ENCODE measurements at places on chromosomes 12 and 14.
A peak's percentile ranks its signal among the peaks of the same experiment; 100 is the strongest.

GRCh38 chr12:125314051-125314755, 249.0 kb downstream of the AACS start:
- no peak for DNase-seq

DNA sequence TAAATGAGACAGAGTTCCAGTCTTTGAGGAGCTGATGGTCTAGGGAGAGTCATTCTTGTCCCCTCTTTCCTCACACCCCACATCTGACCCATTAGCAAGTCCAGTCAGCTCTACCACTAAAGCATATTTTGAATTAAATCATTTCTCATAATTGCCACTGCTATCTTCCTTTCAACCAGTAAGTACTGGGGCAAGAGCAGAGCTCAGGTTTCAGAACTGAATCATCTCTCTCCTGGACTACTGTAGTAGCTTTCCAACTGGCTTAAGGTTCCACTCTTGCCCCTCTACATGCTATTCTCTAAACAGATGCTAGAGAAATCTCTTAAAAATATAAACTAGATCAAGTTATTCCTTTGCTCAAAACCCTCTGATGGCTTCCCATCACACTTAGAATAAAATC, 218.3 kb downstream of the TTC6 start:
- DNase-seq, result no peak

DNA sequence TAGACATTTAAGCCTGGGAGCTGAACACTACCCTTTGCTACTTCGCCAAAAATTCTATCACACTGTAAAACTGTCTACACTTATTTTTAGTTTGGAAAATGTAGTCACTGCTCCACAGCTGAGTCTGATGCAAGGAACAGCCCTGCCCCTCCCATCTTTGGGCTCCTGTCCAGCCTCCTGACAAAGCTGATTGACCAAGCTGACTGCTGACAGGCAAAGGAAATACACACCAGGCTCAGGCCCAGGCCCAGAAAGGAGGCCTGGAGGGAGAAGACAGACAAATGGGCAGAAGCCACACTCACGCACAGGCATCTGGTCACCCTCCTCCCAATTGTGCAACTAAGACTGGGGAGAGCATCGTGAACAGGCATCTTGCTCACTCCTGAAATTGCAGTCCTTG, 55.3 kb downstream of the ISCA2 start:
- DNase-seq, result no peak

- no peak for DNase-seq
These were observed 72.2 kb upstream of the PLEKHG3 start for GRCh38 chr14:64632056-64632455.

GRCh38 chr12:57780284-57780897, 2.2 kb upstream of the TSFM start:
- DNase-seq, result no peak

DNA sequence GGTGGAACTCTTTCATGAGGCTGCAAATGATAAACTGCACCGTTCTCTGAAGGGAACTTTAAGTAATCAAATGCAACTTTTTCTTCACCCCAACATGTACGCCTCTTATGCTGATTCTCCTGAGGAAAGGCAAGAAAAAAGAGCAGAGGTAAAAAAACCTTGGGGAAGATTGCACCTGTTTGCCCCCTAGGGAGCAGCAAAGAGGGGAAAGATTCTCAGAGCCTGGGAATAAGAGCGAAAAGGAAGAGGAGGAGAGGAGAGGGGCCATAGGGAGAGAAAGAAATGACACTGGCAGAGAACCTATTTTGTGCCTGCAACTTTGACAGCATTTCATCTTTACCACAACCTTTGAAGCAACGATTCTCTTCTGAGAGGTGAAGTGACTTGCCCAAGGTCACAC, 254.6 kb downstream of the KSR2 start:
- no peak for DNase-seq

- DNase-seq, result no peak
These were observed 113.9 kb downstream of the GCH1 start for GRCh38 chr14:54788701-54789100.

DNA sequence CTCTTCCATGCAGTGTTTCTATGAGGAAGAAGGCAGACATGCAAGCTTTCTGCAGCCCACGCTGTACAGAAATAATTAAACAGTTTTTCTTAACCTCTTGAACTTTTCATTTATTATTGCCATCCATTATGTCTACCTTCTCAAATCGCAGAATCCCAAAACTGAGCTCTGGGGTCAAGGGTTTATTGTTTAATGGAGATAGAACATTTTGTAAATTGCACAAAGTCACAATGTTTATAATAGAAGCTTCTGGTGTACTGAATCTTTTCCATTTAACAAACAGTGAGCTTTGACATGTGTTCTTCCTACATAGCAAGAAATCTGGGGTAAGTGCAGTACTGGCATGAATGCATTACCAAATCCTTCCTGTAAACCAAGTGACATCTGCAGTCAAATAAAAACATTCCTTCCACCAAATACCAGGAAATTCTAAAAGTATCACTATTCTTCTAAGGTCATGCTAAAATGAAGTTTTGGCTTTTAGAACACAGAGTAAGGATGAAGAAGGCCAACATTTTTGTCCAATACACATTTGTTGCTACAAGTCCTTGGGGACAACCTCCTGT, 385.3 kb upstream of the DDHD1 start:
- no peak for DNase-seq

GRCh38 chr14:91898372-91898771, 31.0 kb upstream of the TC2N start:
- no peak for DNase-seq

- DNase-seq, result no peak
These were observed 40.2 kb downstream of the PROX2 start for GRCh38 chr14:74835645-74836250.

GRCh38 chr14:52949711-52950409, 990 bp downstream of the FERMT2 start:
- DNase-seq, result no peak

- DNase-seq, result no peak
These were observed 48.5 kb downstream of the WDR20 start for GRCh38 chr14:102188187-102188586.

- no peak for DNase-seq
These were observed 485 bp downstream of the PPP4R4 start for GRCh38 chr14:94174604-94175010.

GRCh38 chr14:80942191-80942600, 658 bp upstream of the CEP128 start:
- DNase-seq, result no peak

- no peak for DNase-seq
These were observed 29.3 kb downstream of the YLPM1 start for GRCh38 chr14:74792249-74793039.

DNA sequence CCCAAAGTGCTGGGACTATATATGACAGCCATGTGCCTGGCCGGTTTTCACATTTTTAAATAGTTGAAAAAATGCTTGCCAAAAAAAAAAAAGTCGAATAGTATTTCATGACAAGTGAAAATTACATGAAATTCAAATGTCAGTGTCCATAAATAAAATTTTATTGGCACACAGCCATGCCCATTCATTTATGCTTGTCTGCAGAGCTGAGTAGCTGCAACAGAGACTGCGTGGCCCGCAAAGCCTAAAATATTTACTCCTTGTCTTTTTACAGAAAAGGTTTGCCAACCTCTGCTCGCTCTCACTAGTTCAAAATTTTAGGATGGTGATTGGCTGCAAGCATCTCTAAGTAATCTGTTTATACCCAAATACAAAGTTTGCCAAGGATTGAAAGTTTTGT, 49.2 kb downstream of the TESC start:
- no peak for DNase-seq

GRCh38 chr14:66601932-66602578, 94.1 kb downstream of the GPHN start:
- DNase-seq, result no peak

GRCh38 chr14:102249041-102249440, 55.9 kb downstream of the MOK start:
- no peak for DNase-seq

- no peak for DNase-seq
These were observed 11.3 kb downstream of the ITGB7 start for GRCh38 chr12:53195516-53196420.

GRCh38 chr12:120762086-120762485, 36.5 kb downstream of the ACADS start:
- no peak for DNase-seq

- peak; percentile 95 for DNase-seq
These were observed 2.8 kb upstream of the UBC start for GRCh38 chr12:124917135-124917840.

DNA sequence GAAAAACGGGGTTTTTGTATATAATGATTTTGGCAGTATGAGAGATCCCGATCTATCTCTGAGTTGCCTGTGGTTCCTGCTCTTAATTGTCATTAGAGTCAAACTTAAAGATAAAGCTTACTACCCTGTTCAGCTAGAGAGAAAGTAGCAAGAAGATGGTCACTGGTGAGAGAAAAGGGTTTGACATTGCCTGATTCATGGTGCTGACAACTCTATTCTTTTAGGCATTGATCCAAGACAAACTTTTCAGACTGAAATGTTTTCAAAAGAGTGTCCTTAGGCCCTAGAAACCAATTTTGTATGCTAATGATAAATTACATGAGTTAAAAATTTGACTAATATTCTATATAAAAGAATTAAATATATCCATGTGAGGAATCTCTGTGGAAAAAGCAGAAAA, 35.1 kb downstream of the PELI2 start:
- no peak for DNase-seq

DNA sequence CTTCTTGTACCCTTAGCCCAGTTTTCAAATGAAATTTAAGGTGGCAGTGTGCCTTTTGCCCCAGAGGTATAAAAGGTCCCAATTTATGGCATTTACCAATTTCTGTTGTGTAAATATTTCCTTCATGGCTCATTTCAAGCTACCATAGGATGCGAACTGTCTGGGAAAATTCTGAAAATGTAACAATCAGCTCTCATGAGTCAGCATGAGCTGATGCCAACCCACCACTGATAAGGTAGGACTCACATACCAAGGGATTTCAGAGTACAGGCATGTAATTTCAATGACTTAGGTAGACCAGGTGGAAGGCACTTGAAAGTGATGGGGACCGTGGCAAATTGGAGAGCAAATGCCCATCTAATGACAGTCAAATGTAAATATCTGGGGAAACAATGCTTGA, 169.5 kb downstream of the TTC8 start:
- DNase-seq, result no peak

- DNase-seq, result no peak
These were observed 185.6 kb downstream of the TMEM117 start for GRCh38 chr12:44021471-44021971.

DNA sequence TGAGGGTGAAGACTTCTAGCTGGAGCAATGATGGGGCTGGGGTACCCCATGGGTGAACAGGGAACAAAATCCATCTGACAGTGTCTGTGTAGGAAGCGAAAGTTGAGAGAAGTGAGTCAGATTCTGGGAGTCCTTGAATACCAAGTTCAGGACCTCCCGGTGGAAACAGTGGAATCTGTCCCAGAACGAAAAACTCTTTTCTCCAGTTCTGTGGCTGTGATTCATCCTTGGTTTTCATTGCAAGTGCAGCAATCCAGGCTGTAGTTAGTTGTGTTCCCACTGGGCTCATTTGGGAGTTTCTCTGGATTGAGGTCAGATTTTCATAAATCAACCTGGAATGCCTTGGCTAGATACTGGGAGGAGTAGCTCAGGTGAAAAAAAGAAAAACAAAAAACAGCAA, 120.7 kb downstream of the C12orf75 start:
- DNase-seq, result no peak

DNA sequence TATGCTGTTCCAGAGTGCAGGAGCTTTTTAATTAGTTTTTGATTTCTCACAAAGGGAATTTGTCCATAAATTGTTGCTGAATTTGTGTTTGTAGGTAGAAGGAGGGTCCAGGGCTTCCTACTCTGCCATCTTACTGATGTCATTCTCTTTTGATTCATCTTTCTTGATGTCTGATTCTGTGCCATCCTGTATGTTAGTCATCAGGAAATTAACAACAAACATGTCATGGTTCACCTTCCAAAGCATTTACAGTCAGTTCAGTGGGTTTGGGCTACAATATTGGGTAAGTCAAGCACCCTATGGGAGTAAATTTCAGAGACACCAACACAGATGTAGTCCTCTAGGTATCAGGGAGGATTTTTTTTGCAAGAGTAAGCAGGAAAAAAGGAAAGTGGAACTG, 135.2 kb upstream of the SLC38A2 start:
- no peak for DNase-seq

GRCh38 chr12:44403185-44403584, 472.9 kb downstream of the NELL2 start:
- no peak for DNase-seq

- DNase-seq, result no peak
These were observed 48.8 kb upstream of the MTERF2 start for GRCh38 chr12:107035733-107036132.

Measured in SK-N-MC (cell line).